ENCODE measurements at places on chromosomes 16 and 17.
A peak's percentile ranks its signal among the peaks of the same experiment; 100 is the strongest.

DNA sequence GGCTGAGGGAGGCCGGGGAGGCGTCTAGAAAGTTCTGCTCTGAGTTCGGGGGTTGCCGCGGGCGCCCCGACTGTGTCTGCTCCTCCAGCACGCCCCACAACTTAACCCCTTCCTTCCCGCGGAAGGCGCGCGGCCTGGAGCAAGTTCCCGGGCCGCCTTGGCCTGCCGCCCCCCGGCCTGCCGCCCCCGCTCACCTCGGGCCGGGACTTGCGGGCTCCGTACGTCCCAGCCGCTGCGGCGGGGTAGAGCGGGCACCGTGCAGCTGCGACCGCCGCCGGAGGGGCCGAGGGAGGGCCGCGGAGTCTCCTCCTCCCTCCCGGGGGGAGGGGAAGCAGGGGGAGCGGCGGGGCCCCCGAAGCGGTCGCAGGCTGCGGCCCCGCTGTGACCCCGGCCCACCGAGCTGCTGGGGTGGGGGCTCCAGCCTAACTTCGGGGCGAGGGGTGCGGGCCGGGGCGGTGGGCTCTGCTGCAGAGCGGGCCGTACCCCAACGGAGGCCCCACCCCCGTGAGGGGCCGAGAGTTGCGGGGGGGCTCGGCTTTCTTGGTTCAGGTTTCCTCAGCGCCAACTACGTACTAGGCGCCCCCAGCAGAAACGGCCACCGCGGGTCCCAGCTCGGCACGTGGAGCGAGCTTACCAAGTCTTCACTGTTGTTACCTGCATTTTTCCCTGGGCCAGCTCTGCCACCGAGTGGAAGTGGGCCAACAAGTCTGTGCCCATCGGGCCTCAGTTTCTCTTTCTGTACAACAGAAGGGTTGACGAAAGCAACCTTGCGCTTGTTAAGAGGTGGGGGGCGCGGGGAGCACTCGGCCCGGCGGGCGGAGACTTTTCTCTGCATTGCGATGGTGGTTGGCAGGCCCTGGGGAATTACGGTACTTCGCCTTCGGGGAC lies at the start of gene CCDC102A:
CCDC102A (minus strand) TSS at position 266 of the 888 bp plus-strand sequence. CDS start 7,394 bp downstream, outside the sequence.
- peak; percentile 78 for DNase-seq

DNA sequence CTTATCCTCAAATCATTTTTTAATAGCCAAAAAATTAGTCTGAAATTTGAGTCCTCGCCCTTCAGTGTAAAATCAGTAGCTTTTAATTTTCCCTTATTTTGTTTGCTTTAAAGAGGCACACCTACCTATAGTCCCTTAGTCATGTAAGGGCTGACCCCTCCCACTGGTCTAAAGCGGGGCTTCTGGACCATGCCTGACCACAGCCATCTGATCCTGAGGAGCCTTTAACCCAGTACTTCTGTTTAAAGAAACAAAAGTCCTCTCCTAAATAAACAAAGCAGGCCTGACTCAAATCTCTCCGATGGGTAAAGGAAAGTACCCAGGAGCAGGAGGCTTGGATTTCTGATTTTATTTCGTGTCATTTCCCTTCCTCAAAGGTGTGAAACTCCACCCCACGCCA lies 92.0 kb upstream of the CCL2 start:
- no peak for DNase-seq

DNA sequence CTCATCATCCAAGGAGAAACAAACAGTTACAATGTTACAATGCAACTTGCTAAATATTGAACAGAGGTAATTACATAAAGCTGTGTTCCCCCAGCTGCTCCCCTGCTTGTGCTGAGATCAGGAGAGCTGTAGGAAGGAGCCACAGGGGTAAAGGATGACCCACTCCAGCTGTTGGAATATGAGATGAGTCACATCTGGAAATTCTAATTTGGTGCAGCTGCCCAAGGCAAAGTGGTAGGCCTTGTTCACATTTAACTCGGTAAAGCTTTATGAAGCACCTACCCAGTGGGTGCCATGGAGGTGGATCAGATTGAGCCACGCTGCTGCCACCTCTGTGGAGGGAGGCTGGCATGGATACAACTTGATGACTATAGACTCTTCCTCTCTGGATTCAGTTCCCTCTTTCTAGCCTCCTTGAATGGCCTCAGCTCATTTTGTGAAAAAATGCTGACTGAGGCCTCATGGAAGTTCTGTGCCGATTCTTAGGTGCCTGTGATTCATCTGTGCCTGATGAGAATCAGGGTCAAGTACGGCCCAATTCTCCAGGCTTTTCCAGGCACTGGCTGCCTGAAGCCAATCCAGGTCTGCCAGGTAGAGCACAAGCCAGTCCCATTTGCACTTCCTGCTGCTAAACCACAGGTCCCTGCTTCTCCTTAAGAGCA lies 7.4 kb downstream of the ZNF689 start:
- DNase-seq: no peak

- no peak for DNase-seq
Observed at GRCh38 chr16:27811881-27812280, 251.6 kb downstream of the GSG1L start.

GRCh38 chr17:64661726-64661975 lies 456 bp downstream of the SMURF2 start:
- no peak for DNase-seq

DNA sequence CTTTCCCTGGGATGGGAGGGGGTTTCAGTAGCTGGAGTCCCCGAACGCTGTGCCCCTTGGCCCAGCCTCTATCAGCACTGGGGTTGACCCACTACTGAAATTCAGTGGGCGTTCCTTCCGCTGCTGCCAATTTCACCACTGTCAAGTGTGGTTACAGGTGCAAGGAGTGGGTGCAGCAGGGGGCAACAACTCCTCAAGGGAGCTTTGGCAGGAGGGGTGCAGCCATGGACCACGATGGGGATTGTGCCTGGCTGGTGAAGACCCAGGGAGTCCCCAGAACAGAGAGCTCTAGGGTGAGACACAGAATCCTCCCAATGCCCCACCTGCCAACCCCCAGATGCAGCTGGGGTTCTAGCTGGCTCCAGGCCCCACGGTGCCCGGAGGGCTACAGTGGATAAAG lies 123.5 kb upstream of the SDK2 start:
- no peak for DNase-seq

- no peak for DNase-seq
Observed at GRCh38 chr16:1689853-1690252, 11.8 kb downstream of the JPT2 start.

- DNase-seq: no peak
Observed at GRCh38 chr17:63542942-63543821, 7.1 kb upstream of the DCAF7 start.

DNA sequence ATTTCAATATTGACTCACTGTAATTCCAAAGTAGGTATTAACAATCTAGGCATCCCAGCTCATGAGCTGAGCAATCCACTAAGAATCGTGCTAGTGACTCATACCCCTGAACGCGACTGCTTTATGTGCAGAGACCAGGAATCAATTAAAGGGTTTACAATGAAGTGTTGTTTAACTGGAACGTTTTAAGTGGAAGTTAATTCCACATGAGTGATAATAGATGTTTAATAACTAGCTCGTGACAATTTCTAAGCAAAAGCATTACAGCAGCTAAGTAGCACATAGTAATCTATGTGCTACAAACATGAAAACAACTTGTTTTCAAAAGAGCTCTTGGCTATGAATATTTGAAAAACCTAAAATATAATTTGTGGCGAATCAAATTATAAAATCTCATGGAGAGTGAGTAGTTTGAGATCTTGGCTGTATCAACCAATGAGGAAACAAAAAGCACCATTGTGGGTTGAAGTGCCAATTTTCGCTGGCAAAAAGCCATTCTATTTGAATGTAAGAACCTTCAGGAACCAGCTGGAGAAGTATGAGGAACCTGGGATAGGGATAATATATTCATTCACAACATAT lies 9.4 kb downstream of the GJC1 start:
- no peak for DNase-seq

GRCh38 chr17:1374431-1375177 lies 25.4 kb downstream of the YWHAE start:
- no peak for DNase-seq

- no peak for DNase-seq
Observed at GRCh38 chr16:88893127-88893968, 26.9 kb upstream of the PABPN1L start.

GRCh38 chr17:81309140-81309858 lies 14.2 kb upstream of the SLC38A10 start:
- peak; percentile 66 for DNase-seq

GRCh38 chr16:87056551-87056950 lies 260.6 kb downstream of the C16orf95 start:
- DNase-seq: no peak

- DNase-seq: no peak
Observed at GRCh38 chr16:55324285-55325079, 479 bp downstream of the IRX6 start.

- no peak for DNase-seq
Observed at GRCh38 chr17:34399725-34400124, 36.7 kb upstream of the CCL1 start.

DNA sequence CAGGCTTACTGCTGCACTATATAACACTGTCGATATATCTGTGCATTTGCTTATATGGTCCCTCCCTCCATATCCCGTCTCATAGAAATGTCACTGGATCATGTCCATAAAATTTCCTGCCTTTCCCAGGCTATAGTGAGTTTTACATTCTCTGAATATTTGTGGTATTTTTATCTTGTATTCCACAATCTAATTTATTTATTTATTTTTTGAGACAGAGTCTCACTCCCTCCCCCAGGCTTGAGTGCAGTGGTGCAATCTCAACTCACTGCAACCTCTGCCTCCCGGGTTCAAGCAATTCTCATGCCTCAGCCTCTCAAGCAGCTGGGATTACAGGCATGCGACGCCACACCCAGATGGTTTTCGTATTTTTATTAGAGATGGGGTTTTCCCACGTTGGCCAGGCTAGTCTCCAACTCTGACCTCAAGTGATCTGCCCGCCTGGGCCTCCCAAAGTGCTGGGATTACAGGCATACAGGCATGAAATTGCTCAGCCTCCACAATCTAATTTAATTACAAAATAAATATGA lies 12.9 kb downstream of the TRIM37 start:
- no peak for DNase-seq

GRCh38 chr17:73430165-73430680 lies 118.4 kb upstream of the CDC42EP4 start:
- DNase-seq: no peak

GRCh38 chr16:78681743-78682142 lies 582.3 kb downstream of the WWOX start:
- no peak for DNase-seq

DNA sequence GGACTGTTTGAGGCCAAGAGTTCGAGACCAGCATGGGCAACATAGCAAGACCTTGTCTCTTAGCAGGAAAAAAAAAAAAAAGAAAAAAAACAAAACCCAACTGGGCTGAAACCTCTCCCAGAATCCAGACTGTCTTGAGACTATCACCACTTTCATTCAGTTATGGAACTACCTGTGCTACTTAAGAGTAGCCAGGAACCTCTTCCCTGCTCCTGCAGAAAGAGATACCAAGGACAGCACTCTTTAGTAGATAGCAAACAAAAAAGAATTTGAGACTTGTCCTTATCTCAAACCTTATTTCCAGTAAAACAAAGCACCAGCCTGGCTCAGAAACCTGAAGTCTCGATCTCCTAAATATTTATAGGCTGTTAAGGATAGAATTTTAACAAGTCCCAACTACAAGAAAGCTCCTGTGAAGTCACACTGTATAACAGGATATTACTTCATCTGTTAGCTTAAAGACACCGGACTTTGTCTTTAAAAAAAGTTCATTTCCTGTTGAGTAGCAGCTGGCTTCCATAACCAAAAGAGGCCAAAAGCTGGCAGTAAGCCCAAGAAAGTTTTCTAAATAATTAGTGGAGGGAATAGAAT lies 5.1 kb downstream of the CDR2 start:
- no peak for DNase-seq

DNA sequence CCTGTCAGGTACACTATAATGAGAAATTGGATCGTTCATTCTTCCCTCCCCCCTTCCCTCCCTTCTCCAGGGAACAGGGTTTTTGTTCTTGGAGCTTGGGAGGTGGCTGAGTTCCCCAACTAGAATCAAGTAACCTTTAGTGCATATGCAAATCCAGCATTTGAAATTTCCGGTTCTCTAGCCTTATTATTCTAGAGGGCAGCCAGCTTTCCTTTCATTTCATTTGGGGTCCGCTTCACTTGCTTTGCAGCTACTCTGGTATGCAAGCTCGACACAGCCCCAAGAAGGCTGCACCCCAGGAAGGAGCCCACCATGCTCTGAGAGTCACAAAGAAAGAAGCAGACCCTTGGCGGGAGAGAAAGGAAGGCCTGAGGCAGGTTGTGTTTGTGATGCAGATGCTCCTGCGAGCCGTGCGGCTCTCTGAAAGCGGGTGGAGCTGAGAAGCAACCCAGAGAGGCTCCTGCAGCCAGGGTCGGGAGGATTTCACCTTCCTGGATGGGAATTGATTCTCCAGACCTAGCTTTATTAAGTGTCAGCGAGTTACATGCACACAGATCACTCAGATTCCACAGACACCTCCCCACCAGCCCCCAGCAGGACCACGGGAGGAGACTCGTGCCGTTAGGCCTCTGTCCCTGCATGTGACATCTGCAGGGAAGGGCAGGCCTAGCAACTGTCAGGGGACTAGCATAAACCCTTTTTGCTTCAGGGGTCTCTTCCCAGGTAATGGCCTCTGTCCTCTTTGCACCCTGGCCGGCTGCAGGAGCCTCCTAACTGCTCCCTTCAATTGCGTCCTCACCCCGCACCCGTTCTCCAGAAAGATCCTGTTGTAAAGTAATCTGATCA lies 34.5 kb downstream of the PMM2 start:
- DNase-seq: no peak

- no peak for DNase-seq
Observed at GRCh38 chr17:54494721-54495715, 405.6 kb upstream of the TOM1L1 start.

DNA sequence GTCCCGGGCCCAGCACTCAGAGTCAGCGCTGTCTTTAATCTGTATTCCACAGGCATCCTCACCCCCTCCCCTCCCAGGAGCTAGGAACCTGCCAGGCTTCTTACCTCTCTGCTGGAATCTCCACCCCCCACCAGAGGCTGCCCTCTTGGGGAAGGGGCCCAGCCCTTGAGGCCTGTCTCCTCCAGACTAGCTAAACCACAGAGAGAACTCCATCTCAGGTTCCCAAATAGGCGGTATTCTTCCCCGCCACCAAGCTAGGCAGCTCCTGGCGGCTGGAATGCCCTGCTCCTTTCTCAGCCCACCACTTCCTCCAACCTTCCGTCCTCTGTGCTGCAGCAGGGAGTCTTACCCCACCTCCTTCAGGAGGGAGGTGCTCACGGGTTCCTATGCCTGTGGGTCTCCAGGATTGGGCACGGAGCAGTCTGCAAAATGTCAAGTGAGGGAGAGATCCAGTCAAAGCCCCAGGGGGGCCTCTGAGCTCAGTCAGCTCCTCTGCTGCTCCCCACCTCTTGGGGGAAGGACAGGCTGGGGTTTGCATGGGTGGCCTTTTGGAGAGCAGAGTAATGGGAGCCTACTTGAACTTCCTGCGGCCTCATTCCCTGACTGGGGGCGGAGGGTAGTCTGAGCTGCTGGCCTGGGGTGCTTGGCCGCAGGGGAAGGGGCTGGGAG lies 55.7 kb downstream of the SREBF1 start:
- DNase-seq: no peak

DNA sequence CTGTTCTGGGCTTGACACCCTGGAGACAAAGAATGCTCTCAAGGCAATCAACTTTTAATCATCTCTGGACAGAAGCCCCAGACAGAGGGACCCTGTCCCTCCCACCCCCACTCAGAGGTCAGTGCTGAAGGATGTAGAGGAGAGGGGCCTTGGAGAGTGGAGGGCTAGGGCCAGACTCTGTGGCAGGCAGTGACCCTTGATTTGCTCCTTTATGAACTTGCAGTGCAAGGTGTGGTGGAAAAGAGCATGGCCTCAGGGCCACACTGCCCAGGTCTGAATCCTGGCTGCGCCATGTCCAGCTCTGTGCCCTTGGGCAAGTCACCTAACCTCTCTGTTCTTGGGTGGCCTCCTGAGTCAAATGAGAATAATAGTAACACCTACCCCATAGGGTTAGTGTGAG lies 134.3 kb downstream of the TMEM132E start:
- DNase-seq: no peak

GRCh38 chr17:4310354-4311060 lies 46.7 kb upstream of the ANKFY1 start:
- no peak for DNase-seq

Data from GM20000 (cell line).